ENCODE measurements at places on chromosomes 5 and 9.

GRCh38 chr5:174177976-174178605, 132.6 kb downstream of the NSG2 start:
- no peak for DNase-seq

DNA sequence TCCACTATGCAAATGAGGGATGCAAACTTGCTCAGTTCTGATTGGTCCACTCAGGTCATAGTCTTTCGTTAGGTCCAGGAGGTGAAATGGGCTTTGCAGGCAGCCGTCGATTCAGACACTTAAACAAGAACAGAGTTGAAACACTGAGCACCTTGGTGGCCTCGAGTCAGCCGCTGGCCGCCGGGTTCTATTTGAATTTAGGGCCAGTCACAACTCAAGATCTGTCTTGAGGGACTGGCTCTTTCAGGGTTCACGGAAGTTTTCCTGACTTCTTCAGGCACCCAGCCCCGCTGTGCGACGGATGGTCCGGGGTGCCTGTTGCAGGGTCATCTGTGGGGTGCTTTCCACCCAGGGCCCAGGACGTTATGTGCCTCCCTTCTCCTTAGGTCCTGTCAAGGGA, 412.8 kb upstream of the IRX4 start:
- DNase-seq = no peak

GRCh38 chr9:33377089-33377715, 25.2 kb downstream of the AQP7 start:
- DNase-seq = no peak

DNA sequence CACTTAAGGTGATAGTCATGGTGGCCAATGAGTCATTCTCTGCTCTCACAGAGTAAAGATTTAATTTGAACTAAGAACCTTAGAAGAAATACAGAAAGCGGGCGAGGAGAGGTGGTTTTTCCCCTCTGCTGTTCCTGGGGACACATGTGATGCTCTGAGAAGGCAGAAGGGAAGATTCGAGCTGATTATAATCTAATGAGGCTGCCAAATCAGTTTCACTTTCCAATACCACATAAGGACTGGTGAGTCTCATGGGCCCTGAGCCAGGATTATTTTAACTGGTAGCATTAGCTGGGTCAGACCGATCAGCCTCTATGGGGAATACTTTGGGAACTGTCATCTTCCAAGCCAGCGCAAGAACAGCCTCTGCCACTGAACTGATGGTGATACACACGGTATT, 116.5 kb downstream of the SLC1A3 start:
- DNase-seq = peak; percentile 26

DNA sequence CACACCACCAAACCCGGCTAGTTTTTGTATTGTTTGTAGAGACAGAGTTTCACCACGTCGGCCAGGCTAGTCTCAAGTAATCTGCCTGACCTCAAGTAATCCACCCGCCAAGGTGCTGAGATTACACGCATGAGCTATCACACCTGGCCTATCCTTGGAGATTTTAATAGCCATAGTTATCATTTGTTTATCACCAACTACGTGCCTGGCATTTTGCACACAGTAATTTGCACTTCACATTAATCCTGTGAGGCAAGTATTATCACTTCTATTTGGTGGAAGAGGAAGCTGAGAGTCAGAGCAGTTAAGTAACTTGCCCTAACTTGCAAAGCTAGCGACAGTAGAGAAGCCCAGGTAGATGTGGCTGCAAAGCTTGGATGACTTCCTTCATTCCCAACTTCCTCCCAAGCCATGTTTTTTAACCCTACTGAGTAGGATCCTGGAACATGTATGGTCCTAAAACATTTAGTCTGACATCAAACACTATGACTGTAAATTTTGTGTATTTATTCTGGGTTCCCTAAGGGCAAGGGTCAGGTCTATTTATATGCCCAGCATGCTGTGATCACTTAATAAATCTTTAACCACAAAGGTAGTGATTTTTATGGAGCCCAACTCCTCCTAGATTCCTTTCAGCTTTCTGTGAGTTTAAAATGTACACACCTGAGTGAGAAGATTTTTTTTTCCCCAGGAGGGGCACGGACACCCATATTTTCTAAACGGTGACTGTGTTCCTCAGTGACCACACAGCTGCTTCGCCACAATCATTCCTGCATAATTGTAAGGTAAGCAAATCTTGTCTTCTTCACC, 100.2 kb upstream of the RAI14 start:
- DNase-seq = no peak

GRCh38 chr5:173890195-173890991, 2.2 kb downstream of the CPEB4 start:
- peak; percentile 17 for DNase-seq

GRCh38 chr9:29422438-29422837, 1849.2 kb upstream of the C9orf72 start:
- no peak for DNase-seq

GRCh38 chr9:107698779-107699178, 209.2 kb upstream of the KLF4 start:
- no peak for DNase-seq

DNA sequence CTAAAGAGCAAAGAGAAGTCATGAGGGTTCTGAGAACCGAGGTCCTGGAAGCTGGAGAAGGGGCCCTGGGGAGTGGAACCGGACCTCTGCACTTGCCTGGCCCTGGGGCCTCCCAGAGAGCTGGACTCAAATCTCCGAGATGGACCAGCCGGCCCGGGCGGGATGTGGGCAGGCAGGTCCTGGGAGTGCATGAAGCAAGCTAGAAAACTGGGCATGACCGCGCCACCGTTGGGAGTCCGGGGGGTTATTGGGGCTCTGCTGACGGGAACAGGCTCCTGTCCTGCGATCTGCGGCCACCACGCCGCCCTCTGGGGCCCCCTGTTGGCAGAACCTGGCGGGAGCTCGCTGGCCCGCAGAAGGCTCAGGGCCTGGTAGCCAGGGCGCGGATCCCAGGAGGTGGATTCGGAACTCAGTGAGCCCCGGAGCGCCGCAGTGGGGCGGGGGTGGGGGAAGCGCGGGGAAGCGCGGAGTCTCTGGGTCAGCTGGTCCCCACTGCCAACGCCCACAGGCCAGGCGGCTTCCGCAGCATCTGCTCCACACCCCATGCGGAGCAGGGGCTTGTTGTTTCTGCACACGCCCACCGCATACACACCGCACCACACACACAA, 150.6 kb downstream of the ERCC6L2 start:
- no peak for DNase-seq

DNA sequence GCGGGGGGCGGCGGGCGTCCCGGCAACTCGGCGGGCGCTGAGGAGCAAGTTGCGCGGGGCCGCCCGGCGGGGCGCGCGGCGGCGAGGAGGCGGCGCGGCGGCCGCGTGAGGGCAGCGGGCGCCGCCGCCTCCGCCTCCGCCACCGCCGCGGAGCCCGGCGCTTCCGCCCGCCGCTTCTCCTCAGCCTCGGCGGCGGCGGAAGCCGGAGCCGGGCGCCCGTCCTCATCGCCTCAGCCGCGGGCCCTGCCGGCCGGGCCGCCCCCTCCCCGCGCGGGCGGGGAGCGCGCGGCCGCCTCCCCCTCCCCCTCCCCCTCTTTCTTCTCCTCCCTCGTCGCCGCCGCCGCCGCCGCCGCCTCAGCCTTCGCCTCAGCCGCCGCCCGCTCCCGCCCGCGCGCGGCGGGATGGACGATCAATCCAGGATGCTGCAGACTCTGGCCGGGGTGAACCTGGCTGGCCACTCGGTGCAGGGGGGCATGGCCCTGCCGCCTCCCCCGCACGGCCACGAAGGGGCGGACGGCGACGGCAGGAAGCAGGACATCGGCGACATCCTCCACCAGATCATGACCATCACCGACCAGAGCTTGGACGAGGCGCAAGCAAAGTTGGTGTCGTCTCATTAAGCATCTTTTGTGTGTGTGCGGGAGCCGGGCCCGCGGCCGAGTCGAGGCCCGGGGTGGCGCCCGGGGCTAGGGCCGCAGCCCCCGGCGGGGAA, at the start of gene PBX3:
PBX3 (plus strand) TSS at position 321 of the 712 bp plus-strand sequence.
- no peak for DNase-seq

DNA sequence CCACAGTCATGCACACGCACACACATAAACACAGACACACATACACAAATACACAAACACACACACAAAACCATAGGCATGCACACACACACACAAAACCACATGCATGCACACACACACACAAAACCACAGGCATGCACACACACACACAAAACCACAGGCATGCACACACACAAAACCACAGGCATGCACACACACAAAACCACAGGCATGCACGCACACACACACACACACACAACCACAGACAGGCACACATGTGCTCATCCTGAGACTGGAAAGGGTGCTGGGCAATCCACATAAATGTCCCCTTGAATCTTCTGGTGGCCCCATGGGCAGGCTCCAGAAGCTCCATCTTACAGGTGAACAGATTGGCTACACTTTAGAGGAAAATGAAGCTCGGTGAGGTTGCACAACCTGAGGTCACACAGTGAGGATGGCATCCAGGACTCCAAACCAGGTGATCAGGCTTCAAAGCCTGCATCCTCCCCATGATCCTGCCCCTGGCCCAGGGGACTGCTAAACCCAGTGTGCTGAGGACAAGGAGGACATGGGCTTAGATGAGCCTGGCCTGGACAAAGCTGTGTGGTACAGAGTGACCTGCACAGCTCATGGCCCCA, 144.8 kb downstream of the GADD45G start:
- no peak for DNase-seq

GRCh38 chr9:74887041-74887980, at the start of gene TRPM6:
TSS of gene TRPM6 (minus strand) at chr9:74887921. CDS start at chr9:74887856, 65 bp downstream.
- DNase-seq = peak; percentile 79

GRCh38 chr9:126357074-126357473, 30.4 kb downstream of the MVB12B start:
- DNase-seq = no peak

GRCh38 chr5:76165711-76166374, 82.7 kb downstream of the SV2C start:
- DNase-seq = no peak

GRCh38 chr9:82939451-82939850, 123.5 kb downstream of the RASEF start:
- DNase-seq = no peak

GRCh38 chr9:130729145-130729544, 35.6 kb downstream of the EXOSC2 start:
- DNase-seq = no peak

- peak; percentile 88 for DNase-seq
Measured at GRCh38 chr5:41793141-41793770, 77.0 kb downstream of the OXCT1 start.

- no peak for DNase-seq
Measured at GRCh38 chr5:93612855-93613243, 29.8 kb downstream of the NR2F1 start.

DNA sequence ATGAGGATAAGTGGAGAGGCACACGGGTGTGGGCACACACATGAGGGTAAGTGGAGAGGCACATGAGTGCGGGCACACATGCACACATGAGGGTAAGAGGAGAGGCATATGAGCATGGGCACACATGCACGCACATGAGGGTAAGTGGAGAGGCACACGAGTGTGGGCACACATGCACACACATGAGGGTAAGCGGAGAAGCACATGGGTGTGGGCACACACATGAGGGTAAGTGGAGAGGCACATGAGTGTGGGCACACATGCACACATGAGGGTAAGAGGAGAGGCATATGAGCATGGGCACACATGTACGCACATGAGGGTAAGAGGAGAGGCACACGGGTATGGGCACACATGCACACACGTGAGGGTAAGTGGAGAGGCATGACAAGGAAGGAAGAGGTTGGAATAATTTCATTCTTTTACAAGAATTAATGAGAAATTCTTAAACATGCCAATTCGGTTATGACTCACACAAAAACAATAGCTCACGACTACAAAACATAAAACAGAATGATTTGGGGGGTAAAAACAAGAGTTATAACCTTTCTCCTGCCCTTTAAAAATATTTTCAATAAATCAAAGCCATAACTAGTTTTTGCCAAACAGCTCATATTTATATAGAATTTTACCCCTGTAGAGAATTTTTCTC, 67.5 kb downstream of the APBA1 start:
- no peak for DNase-seq
